ENCODE measurements at places on chromosomes 4 and X.

DNA sequence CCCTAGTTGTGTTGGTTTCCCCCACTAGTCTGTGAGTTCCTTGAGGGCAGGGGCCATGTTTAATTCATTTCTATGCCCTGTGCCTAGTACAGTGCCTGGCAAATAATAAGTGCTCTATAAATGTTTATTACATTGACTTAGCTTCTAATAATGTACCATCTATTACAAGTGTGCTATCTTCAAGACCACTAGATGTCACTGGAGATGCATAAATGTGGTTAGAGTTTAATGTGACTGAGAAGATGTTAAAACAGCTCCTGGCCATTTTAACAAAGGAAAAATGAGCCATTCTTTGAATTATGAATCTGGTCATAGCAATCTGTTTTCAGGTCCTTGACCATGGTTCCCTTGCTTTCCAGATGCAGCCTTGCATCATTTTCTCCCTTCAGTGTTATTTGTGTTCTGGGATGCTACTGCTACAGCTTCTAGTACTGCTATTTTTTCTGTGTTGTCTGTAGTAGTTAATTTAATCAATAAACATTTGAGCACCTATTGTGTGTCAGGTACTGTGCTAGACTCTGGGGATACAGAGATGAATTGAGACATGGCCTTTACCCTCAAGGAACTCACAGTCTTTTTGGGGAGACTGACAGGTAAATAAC, 43.2 kb downstream of the SLC9A6 start:
- DNase-seq = no peak

- DNase-seq = no peak
Measured at GRCh38 chr4:61011051-61011450, 189.1 kb upstream of the ADGRL3 start.

GRCh38 chr4:55330241-55330640, 15.8 kb upstream of the SRD5A3 start:
- no peak for DNase-seq

DNA sequence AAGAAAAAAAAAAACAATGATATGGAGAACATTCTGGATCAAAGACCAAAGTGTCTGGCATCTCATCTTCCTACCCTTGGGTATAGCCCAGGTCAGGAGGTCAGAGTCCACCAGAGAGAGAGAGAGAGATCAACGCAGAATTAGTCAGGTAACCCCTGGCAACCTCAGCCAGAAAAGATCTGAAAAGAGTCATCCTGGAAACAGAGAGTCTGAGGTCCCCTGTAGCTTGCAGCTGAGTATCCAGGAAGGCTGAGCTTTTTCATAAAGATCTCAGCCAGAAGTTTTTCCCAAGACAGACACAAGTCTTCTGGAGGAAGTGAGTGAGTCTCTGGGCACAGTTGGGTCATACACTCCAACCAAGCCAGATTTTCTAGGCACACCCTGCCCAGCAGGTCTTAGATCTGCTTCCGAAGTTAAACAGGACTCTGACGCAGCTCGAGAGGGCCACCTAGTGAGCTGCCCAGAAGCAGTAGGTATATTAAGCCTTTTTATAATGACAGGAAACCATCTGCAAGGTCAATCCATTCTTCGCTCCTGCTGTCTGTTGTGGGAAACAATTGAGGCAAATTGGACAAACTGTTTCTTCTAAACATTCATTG, 35.7 kb downstream of the ACE2 start:
- DNase-seq = peak; percentile 67

GRCh38 chr4:5881340-5881739, 11.5 kb downstream of the CRMP1 start:
- no peak for DNase-seq

DNA sequence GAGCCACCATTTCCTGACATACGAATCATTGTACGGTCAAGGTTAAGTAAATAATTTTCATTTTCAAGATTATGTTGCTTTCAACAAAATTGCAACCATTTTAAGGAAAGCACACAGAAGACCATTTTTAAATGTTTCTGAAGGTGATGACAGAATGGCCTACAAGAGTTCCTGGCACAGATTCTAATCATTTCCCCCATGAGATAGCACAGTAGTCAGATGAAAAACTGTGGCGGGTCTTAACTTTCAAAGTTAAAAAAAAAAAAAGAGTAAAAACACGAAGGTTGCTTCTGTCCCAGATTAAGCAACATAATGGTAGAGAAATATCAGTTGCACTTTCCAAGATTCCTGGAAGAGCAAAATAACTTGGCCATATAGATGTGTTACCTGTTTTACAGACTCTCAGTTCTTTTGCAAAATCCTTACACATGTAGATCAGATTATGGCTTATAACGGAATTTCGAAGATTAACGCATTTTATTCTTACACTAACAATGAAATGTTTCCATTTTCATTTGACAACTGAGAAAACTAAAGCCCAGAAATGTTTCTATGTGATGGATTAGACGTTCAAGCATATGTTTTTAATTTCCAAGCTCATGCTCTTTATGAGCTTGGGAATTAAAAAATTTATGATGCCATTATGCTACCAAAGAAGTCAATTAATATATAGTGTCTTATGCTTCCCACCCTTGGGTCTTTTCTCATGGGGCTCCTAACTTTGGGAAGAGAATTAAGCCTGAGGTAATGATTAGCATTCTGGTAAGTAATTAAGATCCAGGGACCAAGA, 335.1 kb upstream of the CLNK start:
- no peak for DNase-seq

GRCh38 chr4:120085705-120086104, 19.1 kb upstream of the MAD2L1 start:
- DNase-seq = no peak

DNA sequence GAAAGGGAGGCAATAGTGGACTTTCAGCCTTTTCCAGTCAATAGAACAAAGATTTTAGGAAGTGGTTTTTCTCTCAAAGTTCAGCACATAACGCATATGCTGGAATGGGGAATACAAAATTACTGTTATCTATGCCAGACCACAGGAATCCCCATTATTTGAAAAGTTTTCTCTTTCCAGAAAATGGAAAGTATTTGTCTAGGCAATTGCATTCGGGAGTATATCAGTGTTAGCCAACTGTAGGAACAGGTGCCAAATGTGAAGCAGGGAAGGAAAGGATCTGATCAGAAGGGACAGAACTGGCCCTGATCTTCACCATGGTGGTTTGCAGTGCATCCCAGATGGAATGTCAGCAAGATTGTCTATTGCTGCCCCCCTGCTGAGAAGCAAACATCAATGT, 213.6 kb downstream of the CPE start:
- no peak for DNase-seq

DNA sequence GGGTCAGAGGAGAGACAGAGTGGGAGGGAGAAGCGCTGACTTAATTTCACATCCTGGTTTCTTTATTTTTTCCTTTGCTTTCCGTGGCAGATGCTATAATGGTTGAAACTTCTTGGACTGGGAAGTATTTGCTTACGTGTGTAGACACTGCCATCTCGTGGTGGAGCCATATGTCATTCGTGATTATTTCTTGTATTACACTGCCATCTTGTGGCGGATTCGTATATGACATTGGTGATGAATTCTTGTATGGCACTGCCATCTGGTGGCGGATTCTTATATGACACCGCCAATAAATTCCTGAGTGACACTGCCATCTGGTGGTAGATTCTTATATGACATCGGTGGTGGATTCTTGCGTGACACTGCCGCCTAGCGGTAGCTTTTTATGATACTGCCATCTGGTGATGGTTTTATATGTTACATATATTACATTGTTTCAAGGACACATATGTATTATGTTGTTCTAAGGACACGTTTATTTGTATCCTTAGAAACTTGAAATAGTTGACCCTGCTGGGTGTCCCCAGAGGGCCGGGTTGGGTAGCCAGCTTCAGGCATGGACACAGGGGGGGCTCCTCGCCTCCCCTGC, 37.3 kb upstream of the CLCN4 start:
- peak; percentile 83 for DNase-seq

DNA sequence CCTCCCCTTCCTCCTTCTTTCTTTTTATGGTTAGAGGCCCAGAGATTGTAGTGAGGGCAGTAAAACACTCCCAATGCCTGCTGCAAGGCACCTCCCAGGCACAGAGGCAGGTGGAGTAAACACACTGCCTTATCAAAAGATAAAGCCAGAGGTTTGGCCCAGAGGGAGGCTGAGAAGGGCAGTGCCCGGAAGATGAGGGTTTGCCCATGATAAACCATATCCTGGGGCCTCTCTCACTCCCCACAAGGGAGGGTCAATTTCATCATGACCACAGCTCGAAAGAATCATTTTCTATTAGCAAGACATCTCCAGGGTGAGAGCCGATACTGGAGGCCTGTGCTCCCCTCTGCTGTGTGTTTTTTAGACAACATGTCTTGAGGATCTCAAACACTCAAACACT, 98.5 kb upstream of the FAM9C start:
- no peak for DNase-seq

GRCh38 chr4:126375462-126376054, 1060.8 kb downstream of the FAT4 start:
- no peak for DNase-seq

DNA sequence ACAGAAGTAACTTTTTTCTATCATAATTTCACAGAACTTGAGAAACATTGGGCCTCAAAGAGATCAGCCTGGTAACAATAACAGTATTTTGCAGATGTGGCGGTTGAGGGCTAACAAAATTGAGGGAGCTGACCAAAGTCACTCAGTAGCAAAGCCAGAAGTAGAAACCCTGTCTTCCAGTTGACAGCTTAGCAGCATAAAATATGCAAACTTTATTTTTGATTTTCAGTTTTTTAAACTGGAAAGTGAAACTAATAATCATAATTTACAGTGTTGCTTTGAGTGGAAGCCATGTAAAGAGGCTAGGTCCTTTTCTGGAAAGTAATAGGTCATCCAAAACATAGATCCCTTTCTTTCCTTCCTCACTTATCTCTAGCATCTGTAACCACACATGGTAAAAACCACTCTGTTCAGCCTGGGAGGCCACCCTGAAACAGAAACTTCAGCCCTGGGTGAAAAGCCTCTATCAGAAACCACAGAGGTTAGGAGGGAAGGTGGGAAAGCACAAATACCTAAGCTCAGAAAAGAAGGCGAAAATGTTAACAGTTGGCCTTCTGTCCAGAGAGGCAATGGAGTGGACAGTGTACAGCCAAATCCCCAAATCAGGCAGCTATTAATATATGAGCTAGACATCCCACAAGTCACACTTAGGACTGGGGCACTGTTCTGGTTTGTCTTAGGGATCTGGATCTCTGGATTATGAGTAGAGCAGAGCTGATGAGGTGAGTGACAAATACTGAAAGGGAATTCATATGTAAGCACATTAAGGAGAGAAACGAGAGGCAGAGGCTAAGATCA, 61.1 kb upstream of the ARSJ start:
- DNase-seq = no peak

DNA sequence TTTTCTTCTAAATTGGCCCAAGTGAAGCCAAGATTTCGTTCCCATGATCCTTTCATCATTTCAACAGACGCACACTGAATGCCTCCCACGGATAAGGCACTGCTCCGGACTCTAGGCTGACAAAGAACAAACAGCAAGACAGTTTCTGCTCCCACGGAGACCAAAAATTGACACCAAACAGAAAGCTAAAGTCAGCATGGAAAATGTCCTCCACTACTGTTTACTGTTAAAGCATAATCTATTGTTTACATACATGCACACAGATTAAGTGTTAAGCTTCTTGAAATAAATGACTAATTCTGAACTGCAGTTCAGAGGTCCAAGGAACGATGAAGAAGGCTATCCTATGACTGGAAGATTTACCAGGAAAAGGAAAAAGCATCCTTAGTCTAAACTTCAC, 199.6 kb downstream of the AASDH start:
- no peak for DNase-seq

DNA sequence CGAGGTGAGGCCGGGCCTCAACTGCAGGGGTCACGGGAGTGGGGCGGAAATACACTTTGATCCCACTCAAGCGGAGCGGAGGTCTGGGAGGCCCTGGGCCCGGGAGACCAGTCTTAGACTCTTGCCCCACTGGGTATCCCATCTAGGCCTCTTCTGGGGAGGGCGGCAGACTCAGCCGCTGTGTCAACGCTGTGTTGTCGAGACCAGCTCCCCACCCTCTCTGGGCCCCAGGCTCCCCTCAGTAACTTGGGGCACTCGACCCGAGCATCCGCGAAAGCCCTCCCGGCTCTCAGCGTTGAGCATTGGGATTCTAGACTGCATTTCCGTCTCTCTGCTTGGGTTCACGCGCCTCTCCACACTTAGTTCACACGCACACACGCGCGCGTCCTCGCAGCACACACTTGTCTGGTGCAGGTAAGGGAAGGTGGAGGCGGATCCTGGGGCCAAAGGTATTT, 1.7 kb downstream of the NKX3-2 start:
- DNase-seq = no peak

DNA sequence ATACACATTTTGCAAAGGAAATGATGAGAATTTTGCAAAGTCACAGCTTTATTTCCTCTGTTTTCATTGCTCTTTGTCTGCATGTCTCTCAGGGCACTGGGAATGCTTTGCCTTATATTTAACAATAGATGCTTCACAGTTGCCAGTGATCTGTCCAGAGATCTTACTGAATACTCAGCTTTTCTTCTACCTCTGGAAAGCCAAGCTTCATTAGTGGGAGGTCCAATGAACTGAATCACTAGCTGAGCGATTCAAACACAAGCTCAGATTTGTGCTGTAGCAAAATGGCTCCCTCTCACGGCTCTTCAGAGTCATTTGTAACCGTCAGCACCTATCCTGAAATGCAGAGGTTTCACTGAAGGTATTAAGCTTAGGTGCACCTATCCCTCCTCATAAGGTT, 138.9 kb downstream of the DCLK2 start:
- DNase-seq = peak; percentile 40

DNA sequence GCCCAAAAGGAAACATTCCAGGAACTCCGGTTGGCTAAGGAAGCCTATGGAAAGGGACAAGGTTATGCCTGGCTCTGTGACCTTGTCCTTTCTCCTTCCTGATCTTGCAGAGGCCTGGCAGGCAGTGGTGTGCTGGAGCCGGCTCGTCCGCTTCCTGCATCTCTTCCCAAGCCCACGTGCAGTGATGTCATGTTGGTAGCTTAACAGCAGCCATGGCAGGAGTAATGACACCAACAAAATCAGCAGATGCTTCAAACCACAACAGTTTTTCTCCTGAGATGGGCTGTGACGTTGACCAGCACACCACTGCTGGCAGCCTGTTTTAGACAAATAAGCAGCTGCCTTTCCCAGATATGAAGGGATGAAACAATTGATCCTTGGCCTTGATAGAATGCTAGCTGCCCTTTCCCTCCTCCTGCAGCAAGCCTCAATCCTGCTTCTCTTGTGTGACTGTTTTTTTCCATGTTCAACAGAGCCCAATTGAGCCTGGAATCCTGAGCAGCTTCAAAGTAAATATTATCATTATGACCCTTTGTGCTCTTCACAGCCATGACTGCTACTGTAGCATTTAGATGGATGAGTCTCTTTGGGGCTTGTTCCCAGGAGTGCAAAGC, 23.4 kb downstream of the SEPTIN6 start:
- no peak for DNase-seq

- no peak for DNase-seq
Measured at GRCh38 chrX:25531096-25531495, 515.3 kb upstream of the ARX start.
